ENCODE measurements at places on chromosomes 1 and 21.
A peak's percentile ranks its signal among the peaks of the same experiment; 100 is the strongest.

GRCh38 chr1:110283677-110284076 is 55.5 kb upstream of the RBM15 start:
- DNase-seq, result no peak

- no peak for DNase-seq
These were observed 14.7 kb downstream of the SRRM1 start for GRCh38 chr1:24657781-24658180.

DNA sequence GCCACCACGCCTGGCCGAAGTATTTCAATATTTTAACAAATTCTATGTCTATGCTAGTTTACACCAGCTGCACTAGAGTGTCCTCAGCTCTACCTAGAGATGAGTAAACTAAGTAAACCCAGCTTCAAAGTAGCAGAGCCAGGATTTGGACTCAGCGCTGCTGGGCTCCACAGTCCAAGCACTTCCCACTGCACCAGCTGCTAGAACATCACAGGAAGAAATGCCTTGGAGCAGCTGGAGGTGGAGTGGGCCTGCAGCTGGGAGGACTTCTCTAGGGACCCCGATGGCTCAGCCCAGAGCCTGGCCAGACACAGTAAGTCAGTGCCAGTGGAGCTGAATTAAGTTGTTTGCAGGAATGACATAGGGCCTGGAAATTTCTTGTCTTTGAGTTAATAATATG is 10.2 kb upstream of the SMIM12 start:
- no peak for DNase-seq

GRCh38 chr21:33374450-33375096 is 28.6 kb upstream of the IFNGR2 start:
- DNase-seq, result peak; percentile 78

DNA sequence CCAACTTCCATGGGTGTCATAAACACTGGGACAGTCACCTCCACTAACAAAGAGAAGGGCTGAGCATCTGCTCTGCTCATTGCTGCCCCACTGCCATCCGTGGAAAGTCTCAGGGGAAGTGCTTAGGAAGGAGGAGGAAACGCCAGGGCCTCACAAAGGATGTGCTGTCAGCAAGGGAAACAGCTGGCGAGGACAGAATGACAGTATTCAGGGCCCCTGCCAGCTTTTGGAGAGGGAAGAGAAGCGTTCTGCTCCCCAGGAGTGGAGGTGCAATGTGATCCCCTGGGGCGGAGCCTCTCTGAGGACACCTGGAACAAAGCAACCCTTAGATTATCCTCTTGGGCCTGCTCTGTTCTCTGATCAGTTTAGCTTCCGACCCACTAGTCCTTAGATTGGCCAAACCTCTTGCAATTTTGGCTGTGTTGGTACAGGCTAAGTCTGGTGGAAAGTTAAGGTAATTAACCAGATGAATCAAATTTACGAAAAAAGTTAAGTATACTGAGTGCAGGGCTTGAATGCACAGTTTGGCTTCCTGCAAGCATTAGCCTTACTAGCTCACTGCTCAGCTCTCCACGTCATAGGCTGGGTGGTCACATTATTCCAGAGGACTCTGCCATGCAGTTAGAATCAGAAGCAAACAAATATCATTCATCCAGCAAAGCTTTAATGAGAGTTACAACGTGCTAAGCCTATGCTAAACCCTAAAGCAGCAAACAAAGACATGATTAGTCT is 170.2 kb upstream of the NFIA start:
- no peak for DNase-seq

DNA sequence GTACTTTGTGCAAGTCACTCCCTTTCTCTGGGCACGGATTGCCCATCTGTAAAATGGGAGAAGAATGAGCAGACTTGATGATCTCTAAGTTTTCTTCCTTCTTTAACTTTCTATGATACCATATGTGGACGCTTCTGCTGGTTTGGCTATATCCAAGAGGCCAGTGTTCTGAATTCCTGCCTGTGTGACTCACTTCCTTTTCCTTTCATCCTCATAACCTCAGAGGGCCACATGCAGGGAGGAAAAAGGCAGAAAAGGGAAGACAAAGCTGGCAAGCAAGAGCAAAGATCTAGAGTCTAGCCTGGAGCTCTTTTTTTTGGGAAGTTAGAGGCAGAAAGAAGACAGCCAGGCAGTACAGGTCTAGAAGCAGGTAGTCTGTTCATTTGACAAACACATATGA is 151.2 kb downstream of the OMA1 start:
- DNase-seq, result no peak

DNA sequence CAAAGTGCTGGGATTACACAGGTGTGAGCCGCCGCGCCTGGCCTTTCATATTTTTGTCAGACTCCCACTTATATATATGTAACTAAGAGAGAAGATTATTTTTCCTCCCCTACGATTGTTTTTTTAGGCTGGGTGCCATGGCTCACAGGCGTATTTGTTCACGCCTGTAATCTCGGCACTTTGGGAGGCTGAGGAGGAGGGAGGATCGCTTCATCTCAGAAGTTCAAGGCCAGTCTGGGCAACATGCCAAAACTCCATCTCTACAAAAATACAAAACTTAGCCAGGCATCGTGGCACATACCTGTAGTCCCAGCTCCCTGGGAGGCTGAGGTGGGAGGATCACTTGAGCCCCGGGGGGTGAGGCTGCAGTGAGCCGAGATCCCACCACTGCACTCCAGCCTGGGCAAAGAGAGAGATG is 23.9 kb upstream of the ITLN2 start:
- no peak for DNase-seq

- DNase-seq, result no peak
These were observed 63.9 kb upstream of the AK4 start for GRCh38 chr1:65084066-65084465.

GRCh38 chr1:153922076-153922971 is 448 bp downstream of the GATAD2B start:
- DNase-seq, result peak; percentile 67

DNA sequence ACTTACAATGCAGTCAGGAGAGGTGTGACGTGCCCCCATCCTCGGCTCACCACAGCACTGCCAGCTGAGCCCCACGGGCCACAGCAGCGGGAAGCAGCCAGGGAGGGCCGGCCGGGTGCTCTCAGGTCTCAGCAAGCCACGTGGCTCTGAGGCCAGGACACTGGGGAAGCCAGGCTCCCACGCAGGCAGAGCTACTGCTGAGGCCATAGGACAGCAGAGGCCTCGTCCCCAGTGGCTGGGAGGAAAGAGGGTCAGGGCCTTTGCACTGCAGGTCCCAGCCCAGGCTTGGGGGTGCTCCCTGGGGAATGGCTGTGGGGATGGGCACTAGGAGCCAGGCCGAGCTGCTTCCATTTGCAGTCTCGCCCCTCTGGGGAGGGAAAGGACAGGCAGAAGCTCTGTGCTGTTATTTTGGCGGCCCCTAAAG is 5.8 kb downstream of the LRRC47 start:
- no peak for DNase-seq

DNA sequence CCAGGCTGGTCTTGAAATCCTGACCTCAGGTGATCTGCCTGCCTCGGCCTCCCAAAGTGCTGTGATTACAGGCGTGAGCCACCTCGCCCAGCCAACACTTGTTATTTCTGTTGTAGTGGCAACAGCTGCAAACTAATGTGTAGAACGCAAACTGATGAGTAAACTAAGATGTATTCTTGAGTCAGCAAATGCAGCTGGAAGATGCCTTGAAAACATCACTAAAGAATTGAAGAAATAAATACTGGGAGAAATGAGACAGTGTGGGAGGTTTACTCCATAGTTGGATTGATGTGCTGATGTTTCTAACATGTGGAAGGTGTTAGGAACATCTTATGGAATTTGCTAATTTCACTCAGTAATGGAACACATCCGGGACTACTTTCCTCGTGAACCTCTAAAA is 61.3 kb upstream of the KCNE2 start:
- no peak for DNase-seq

DNA sequence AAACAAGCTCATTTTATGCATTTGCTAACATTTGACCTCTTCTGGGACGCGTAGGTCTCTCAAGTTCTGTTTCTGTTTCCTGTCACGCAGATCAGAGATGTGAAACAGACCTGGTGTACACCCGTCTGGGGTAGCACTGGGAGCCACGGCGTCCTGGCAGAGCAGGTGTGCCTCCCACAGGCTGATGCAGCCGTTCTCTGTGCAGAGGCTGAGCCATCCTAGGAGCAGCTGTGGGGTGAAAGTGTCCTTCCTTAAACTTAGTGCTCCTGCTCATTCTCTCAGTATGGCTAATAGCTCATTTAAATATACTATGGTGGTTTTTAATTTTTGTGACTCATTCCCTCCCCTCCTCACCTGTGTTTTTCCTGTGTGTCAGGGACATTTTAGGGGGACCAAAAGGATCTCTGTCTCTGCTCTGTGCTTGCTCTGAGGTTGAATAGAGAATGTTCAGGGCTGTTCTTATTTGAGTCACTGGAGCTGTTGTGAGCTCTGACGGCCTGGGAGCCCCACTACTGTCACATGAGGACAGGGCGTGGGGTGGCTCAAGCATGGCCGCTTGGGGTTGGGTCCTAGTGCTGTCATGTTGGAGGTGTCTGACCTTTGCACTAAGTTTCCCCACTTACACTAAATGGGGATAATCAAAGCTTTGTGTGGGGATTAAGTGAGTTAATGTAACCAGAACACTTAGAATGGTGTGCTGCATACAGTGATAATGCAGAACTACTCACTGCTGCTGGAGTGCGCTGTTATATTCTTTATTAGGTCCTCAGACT is 43.0 kb downstream of the GALNT2 start:
- no peak for DNase-seq

- DNase-seq, result peak; percentile 68
These were observed 44.2 kb upstream of the LAPTM5 start for GRCh38 chr1:30801771-30802198.
